ENCODE measurements at places on chromosomes 7 and 10. TPM values are rescaled to one million over a fixed set of nuclear protein-coding genes. Genes with fewer than 3 reads are reported as not detected.

Gene ELFN1
- 3.7 TPM for polyA plus RNA-seq

Gene DENND2A
- 44.4 TPM for polyA plus RNA-seq

Gene C10orf143
- 4.9 TPM for polyA plus RNA-seq

Gene PSD
- 9.6 TPM for polyA plus RNA-seq

Gene GJD4
- polyA plus RNA-seq, result not detected

Gene IDI2
- polyA plus RNA-seq, result 0.24 TPM

Gene ASZ1
- 1.3 TPM for polyA plus RNA-seq

Gene DLG5
- polyA plus RNA-seq, result 53.4 TPM

Gene CRYGN
- polyA plus RNA-seq, result 0.60 TPM

Gene AGR2
- polyA plus RNA-seq, result 104 TPM

Gene SLIT1
- 5.5 TPM for polyA plus RNA-seq

Gene EVX1
- polyA plus RNA-seq, result not detected

Gene SCIN
- 5.6 TPM for polyA plus RNA-seq

Gene SPDYE1
- 1.4 TPM for polyA plus RNA-seq

Gene ACADSB
- polyA plus RNA-seq, result 20.1 TPM

Gene RNLS
- polyA plus RNA-seq, result 7.3 TPM

Gene MNX1
- polyA plus RNA-seq, result 0.41 TPM

Gene SYCE1
- 0.21 TPM for polyA plus RNA-seq

Gene ADRB1
- polyA plus RNA-seq, result 3.6 TPM

Gene PON1
- 0.59 TPM for polyA plus RNA-seq

Gene OR2A42
- 5.6 TPM for polyA plus RNA-seq

Gene C10orf53
- polyA plus RNA-seq, result not detected

Gene CAMK1D
- 4.4 TPM for polyA plus RNA-seq

Gene CRPPA
- polyA plus RNA-seq, result 2.9 TPM

Gene FAM25A
- not detected for polyA plus RNA-seq

Gene ADAM8
- 4.3 TPM for polyA plus RNA-seq

Gene MBL2
- not detected for polyA plus RNA-seq

Gene CLDN3
- polyA plus RNA-seq, result 23.8 TPM

Gene HHEX
- 33.3 TPM for polyA plus RNA-seq

Gene OR2AE1
- polyA plus RNA-seq, result not detected

Gene SH2D4B
- 0.27 TPM for polyA plus RNA-seq

Gene CYP3A7
- 0.79 TPM for polyA plus RNA-seq

Gene AEBP1
- 61.8 TPM for polyA plus RNA-seq
